ENCODE measurements at places on chromosomes 3 and 15.

GRCh38 chr15:80580536-80581260 is 114.4 kb upstream of the ABHD17C start:
- no peak for DNase-seq

- DNase-seq: no peak
Observed at GRCh38 chr3:95627697-95628096, 1186.7 kb upstream of the EPHA6 start.

GRCh38 chr3:72756900-72757299 is 91.3 kb downstream of the SHQ1 start:
- no peak for DNase-seq

DNA sequence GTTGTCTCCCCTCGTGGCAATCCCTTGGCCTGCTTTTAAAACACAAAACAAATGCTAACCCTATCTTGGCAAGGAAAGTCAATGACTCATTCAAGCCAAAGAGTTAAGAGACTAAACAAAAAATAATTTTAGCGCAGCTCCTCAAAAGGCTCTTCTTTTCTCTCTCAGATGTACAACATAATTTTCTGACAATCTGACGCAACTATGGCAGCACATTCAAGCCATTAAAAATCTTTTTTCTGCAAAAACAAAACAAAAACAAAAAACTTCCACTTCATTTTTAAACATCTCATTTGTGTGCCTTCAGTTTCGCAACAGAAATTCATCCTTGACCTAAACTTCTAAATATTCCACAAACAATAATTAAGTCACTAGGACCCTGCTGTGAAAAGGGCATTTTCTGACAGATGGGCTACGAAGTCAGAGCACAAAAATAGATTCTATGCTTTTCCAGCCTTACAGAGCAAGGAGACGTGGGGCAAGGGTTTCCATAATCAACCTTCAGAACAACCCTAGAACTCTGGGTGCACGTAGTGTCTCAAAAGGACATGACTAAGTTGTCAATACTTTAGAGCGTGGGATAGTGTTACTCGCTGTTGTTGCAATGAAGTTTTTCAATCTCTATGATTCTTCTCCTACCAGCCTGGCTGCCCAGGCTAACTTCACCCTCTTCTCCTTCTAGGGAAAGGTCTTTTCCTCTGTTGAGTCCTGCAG is 84.3 kb downstream of the MB21D2 start:
- DNase-seq: no peak

DNA sequence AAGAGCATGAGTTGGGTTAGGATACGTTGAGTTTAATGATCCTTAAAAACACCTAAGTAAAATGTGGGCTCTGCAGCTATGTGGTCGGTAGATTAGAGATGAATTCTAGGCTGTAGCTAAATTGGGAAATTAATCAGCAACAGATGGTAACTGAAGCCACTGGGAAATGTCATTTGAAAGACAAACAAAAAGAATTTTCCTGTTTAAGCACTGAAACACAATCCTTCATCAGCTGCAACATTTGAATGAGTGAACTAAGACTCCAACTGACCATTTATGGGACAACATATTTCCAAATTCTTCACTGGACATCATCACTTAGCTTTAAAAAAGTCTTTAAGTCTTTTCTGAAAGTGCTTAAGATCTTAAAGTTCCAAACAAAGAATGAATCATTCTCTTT is 226.9 kb downstream of the ZNF385D start:
- no peak for DNase-seq

DNA sequence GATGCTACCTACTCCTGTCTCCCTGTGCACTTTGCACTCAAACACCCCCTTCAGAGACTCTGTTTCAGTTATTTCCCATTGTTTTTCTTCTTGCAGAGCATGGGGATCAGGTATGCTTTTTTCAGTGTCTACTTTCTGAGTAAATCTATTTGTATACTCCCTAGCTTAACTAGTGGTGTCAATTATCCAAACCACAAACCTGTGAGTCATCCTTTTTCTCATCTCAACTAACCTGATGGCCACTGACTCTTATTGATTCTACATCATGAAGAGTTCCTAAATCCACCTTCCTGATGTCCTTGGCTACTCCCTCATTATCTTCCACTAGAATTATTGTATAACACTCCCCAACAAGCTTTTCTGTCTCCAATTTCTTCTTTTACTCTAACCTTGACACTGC is 68.0 kb downstream of the DIPK2A start:
- DNase-seq: no peak

- no peak for DNase-seq
Observed at GRCh38 chr3:48553886-48554845, 2.4 kb downstream of the PFKFB4 start.

DNA sequence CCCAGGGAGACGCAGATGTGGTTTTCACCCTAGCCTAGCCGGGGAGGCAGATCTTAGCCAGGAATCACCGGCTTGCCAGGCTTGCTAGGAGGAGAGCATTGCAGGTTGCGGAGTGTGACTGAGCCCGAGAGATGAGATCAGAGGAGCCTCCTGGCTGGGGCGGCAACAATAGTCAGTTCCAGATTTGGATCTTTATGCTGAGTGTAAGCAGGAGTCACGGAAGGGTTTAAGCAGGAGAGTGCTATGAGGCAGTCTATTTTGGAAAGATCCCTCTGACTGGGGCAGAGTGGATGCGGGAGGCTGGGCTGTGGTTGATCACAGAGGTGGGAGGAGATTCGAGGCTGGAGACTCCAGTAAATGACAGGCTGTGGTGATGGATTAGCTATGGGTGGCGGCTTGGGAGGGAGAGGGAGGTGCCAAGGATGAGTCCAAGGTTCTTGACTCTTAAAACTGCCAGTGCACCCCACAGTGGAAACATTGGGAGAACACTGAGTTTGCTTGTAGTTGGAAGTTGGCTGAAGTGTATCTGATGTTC is 10.4 kb upstream of the BAHD1 start:
- peak; percentile 53 for DNase-seq

DNA sequence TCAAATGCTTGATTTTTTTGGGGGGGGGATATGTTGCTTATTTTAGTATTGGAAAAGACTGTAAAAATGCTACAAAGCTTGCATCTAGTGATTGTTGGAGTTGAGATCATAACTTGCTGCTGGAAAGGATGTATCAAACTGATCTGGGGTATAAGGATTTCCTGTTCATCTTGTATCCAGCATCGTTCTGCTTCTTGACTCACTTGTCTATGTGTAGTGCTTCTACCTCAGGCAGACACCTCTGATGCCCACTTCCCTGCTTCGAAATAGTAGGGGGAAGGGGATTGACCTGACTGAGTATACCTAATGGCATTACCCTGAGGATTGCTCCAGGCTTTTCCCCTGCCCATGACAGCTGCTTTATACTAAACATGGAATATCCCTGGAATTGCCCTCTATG is 42.7 kb downstream of the STT3B start:
- no peak for DNase-seq

GRCh38 chr3:133368371-133369067 is 31.3 kb upstream of the BFSP2 start:
- no peak for DNase-seq

DNA sequence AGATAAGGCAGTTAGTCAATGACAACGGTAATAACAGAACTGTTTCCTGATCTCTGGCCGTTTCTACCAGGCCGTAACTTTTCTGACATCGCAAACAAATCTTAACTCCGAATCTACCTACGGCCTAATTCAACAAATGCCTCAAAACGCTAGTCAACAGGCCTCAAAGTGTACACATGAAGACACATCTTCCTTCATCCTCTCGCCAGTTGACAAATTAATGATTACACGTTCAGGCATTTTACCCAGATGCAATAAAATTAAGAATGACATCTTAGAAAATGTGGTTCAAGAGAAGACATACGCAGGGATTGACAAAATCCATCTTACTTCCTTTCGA is 1.5 kb downstream of the SFMBT1 start:
- no peak for DNase-seq

- no peak for DNase-seq
Observed at GRCh38 chr3:14605744-14606143, 45.8 kb upstream of the CCDC174 start.

- DNase-seq: no peak
Observed at GRCh38 chr3:61264281-61264680, 13.0 kb upstream of the FHIT start.

DNA sequence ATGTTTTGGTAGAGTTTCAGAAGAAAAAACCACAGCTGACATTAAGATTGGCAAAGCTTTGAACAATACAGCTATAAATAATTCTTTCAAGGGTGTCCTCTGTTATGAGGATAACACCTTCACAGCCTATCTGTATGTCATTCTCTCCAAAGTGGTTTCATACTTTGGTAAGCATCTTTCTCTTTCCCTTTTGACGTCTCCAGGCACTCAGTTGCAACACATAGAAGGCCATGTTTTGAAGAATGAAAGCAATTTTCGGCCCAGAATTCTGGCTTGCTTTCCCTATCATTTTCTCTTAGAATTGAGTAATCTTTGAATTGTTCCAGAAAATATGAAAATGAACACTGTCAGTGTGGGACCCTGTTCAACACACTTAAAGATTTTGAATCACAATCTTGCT is 200.0 kb upstream of the CBLB start:
- no peak for DNase-seq

GRCh38 chr3:39506863-39507262 is 39.4 kb downstream of the MOBP start:
- no peak for DNase-seq

- DNase-seq: peak; percentile 45
Observed at GRCh38 chr3:39096775-39097174, 10.7 kb downstream of the GORASP1 start.

DNA sequence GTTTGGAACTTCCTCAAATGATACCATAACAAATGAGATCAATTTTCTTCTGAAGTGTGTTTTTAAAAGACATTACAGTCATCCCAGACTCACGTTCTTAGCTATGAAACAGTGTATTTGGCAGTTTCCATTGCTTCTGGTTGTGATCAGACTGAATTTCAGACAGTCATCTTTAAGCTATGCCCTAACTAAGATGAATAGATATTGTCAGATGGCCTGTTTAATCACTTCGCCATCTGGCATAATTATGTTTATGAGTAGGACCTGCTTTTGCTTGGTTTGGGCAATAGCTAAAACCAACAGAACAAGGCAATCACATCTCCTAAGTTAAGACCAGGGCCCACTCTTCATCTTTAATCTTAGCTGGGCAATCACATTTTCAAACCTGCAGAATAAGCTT is 313.1 kb downstream of the SV2B start:
- no peak for DNase-seq

DNA sequence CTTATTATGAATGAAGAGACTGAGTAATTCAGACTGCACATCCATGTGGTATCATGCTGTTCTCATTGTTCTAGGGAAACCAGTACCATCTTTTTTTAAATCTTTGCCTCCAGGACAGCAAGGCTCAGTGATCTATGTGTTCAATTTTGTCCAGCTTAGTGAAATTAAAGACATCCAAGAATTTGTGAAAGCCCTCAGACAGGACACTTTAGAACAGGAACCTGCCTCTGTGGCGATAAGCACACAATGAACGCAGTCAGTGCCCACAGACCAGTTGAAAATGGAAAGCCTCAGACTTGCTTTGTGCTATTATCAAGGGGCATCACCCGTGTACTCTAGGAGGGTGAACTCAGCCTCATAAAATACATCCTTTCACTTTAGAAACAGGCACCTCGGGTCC is 20.1 kb downstream of the EID1 start:
- DNase-seq: no peak

- peak; percentile 21 for DNase-seq
Observed at GRCh38 chr3:171970301-171970788, 69.0 kb upstream of the FNDC3B start.

DNA sequence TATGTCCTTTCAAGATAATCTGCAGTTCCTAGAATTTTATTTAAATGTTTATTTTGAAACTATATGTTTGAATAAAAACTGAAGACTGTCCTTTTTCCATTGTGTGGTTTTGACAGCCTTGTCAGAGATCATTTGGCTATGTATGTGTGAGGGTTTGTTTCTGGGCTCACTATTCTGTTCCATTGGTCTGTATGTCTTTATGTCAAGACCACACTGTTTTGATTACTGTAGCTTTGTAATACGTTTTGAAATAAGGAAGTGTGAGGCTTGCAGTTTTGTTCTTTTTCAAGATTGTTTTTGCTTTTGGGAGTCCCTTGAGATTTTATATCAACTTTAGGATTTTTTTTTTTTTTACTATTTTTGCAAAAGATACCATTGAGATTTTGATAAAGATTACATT is 42.0 kb downstream of the PIAS1 start:
- DNase-seq: no peak

DNA sequence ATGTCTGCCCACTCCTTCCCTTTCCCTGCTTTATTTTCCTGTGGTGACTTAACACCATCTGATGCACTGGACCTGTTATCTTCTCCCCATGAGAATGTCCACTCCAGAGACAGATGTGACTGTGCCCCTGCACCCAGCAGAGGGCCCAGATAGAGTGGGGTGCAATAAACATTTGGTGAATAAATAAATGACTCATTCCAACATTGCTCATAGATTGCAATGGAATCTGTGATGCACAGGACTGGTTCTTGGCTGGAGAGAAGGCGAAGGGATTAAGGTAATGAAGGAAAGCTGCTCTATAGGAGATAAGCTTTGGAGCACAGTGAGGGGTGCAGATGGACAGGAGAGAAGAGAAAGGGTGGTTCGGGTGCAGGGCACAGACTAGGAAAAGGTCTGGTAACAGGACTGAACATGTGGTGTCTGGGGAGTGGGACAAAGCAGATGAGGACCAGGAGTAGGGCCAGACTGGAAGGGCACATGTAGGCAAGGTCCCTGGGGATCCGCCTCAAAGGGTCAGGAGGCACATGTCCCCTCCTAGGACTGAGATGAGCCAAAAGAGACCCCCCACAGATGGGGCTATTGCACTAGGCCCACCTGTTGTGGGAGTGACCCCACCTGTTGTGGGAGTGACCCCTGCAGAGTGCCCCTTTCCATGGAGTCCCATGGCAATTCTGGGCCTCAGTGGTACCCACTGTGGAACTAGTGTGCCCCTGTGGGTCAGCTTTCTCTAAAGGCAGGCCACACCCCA is 17.5 kb upstream of the POC1A start:
- DNase-seq: peak; percentile 75

GRCh38 chr3:132756108-132756650 is 34.0 kb upstream of the NPHP3 start:
- no peak for DNase-seq

DNA sequence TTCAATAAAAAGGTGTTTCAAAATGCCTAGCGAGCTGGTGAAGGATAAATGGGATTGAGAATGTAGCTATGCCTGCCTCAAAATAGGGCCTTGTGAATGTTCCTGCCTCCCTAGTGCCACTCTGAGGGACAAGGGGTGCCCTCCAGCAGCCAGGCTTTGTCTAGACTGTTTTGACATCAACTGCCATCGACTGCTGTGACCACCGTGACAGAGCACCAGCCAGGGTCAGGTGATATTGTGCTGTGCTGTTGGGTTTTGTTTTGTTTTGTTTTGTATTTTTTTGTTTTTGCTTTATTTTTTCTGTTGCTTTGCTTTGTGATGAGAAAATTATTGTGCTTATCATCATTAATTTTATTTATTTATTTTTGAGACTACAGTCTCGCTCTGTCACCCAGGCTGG is 144.8 kb downstream of the SMAD6 start:
- DNase-seq: no peak

DNA sequence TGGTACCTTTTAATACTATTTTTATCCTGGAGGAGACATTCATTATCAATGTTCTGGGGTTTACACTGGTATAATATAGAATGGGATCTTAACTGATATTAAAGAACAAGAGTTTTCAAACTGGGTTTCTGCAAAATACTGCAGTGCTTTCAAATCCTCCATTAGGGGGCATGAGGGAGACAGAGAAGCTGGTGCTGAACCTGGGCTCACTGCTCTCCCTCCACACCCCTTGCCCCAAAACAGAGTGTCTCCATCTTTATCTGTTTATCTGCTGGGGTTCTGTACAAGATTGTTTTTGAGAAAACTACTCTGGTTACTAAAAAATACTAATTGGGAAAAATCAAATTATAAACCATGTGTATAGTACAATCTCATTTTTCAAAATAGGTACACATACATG is 41.7 kb downstream of the CADPS start:
- DNase-seq: no peak

- DNase-seq: no peak
Observed at GRCh38 chr15:70931821-70932220, 39.2 kb downstream of the LRRC49 start.

Data from AG08396 (cell line).